ENCODE measurements at places on chromosomes 16 and 17.

- no peak for DNase-seq
Measured at GRCh38 chr17:31738996-31739699, 119.9 kb downstream of the COPRS start.

DNA sequence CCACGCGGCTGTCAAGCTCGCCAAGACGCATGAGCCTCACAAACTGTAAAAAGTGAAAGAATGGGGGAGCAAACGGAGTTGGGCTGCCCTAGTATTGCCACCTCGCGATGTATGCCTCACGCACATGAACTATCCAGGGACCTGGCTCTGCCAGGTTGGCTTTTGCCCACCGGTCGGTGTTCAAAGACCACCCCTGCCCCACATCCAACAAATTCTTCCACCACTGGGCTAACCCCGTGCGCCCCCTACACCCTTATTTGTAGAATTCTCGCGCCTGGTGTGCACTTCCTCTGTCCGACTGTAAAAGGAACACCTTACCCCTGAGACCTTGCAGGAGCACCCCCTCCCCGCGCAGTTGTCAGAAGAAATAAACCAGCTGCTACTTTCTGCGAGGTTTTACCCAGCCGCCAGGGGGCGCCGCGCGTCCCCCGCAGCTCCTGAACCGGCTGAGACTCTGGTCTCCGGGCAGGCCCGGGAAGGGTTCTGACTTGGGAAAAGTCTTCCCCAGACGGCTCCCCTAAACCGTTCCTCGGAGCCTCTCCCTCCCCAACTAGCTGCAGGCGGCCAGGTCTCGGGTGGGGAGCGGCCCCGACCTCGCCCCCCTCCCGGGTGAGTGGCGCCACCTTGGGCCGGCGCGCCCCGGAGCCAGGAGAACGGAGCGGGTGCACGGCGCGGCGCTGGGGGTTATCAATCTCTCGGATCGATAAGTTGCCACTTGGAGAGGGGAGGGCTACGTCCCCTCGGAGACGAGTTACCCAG lies 1.7 kb upstream of the ZNF423 start:
- DNase-seq: no peak

DNA sequence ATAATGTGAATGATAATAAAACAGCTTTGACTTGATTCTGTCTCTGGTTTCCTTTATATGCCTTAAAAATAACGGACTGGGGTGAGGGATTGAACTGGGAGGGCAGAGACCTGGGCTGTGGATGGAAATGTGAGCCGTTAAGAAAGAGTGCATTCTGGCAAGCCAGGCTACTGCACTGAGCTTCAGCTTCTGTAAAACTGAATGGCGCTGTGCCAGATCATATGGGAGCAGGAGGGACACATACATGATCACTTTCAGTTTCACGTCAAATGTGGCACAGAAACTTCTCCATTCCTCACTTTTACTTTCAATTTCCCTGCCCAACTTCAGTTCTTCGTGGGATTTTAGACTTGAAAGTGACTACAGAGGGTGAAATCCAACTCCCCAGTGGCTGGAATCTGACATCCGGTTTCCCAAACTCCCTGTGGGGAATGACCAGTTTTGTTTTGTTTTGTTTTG lies 1.1 kb downstream of the MT2A start:
- DNase-seq: no peak

- no peak for DNase-seq
Measured at GRCh38 chr17:29190592-29191207, 10.5 kb upstream of the MYO18A start.

- no peak for DNase-seq
Measured at GRCh38 chr17:63387656-63388340, 58.3 kb downstream of the CYB561 start.

GRCh38 chr17:65893692-65894279 lies 298.1 kb downstream of the CEP112 start:
- no peak for DNase-seq

- no peak for DNase-seq
Measured at GRCh38 chr16:87582216-87582965, 19.9 kb upstream of the JPH3 start.

- no peak for DNase-seq
Measured at GRCh38 chr16:55443434-55444346, 35.3 kb upstream of the MMP2 start.

DNA sequence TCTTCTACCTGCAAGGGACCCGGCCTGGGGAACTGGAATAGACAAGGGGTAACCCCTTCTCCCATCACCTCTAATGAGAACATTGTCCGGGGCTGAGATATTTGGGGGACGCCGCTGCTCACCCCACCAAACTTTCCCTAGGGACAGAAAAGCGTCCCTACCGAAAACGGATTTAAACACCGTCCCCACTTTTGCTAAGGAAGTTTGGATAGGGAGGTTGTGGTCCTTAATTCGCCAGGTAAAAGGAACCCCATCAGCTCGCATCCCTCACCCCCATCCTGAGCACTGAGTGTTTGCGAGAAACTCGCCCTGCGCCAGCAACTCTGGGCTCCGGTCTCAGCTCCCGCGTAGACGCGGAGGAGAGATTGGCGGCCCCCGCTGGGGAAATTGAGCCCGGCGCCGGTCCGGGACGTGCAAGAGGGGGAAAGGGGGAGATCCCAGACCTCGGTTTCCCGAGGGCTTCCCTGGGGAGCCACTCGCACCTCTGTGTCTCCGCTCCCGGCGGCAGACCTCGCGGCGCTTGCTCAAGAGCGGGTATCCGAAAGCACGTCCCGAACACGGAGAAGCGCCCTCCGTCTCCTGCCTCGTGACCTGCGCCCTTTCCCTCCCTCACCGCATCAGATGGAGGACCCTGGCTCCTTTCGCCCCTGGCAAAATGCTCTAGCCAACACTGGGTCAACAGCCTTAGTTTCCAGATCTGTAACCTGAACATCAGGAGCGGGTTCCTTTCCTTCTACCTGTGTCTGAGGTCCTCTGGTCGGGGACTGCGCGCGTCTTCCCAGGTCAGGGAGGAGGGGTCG lies 3.1 kb upstream of the SOX9 start:
- no peak for DNase-seq

DNA sequence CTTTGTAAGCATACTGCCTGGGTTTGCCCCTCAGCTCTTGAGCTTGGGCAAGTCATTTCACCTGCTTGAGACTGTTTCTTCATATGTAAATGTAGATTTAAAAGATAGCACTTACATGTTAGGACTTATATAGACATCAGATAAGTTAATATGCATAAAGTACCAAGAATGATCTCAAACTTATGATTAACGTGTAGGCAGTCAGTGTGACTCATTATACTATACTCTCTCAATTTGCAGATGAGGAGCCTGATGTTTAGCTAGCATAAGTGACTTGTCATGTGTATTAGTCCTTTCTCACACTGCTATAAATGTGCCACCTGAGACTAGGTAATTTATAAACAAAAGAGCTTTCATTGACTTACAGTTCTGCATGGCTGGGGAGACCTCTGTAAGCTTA lies 690.5 kb downstream of the KCNJ2 start:
- no peak for DNase-seq

DNA sequence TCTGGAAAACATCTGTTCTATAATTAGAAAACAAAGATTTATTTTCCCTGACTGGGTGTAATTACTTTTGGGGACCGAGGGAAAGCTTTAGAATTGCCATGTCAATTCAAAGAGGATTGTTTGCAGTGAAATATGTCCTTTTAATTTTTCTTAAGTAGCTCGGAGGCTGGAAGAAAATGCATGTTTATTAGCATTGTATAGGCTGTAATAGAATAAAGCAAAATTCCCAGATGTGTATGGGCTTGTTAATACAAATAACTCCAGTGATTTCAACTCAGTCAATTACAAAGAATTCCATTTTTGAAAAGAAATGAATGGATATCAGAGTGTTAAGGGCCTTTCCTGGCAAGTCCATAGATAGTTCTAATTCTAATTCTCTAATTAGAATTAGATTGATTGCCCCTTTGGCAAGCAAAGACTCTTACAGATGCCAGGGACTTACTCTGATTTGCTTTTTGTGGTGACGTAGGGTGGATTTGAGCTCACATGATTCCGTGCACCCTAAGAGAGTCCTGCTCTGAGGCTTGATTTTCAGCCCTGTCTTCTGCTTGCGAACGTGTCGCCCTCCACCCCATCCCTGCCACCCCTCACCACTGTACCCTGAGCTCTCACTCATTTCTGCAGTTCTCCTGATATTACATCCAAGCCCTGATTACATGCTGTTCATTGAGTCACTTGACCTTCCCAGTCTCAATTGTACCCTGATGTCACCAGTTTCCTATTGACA lies 70.0 kb upstream of the FAM20A start:
- no peak for DNase-seq

DNA sequence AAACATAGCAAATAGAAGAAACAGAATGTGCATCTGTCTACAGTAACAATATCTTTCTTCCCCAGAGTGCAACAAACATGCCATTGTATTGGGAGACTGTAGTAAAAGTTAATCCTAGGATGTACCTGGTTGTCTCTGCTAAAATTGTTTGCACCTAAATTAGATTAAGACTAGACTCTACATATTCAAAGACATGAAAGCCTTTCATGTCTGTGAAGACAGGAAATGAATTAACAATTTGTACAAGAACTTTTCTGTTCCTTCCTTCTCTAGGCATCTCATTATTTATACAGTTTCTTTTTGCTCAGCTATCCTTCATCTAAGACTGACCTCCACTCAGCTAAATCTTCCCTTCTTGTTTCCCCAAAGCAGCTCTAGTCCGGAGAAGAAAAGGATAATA lies 220.6 kb downstream of the LGALS9B start:
- no peak for DNase-seq

GRCh38 chr16:4915226-4915761 lies 21.7 kb downstream of the PPL start:
- DNase-seq: no peak

- no peak for DNase-seq
Measured at GRCh38 chr16:56237451-56237930, 46.2 kb downstream of the GNAO1 start.

- DNase-seq: no peak
Measured at GRCh38 chr16:70159355-70160348, 13.9 kb upstream of the CLEC18C start.

- DNase-seq: no peak
Measured at GRCh38 chr17:62809656-62810055, 1.5 kb upstream of the MARCHF10 start.

DNA sequence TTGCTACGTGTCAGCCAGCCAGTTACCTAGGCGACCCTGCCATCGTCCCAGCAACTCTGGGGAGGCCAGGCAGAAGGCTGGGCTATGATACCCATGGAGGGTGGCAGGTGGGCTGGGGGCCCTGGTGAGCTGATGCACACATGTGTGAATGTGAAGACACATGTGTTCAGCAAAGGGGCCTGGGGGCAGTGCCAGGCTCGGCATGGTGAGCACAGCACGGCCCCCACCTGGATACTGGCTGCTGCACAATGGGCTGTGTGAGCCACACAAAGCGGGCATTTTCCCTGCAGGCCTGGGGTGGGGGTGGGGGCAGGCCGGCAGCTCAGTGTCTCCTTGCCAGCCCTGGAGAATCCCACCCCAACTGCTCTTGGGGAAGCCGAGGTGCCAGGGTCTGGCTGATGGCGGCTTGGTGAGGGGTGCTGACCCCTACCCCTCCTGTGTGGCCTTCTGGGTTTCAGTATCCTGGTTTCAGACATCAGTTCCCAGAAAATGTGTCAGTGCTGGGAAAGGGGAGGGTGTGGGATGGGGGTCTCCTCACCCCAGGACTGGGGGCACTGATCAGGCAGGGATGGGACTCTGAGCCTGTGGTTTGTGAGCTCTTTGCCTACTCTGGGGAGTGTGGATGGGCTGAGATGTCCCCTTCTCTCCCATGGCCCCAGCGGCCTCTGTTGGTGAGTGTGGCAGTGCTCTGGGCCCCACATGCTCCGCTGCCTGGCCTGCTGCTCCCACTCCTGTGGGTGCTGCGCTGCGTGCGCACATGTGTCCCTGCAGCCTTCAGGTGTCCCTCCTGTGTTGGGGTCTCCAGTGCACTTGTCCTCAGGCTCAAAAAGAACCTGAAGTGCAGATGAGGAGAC lies 5.1 kb downstream of the LLGL1 start:
- no peak for DNase-seq

DNA sequence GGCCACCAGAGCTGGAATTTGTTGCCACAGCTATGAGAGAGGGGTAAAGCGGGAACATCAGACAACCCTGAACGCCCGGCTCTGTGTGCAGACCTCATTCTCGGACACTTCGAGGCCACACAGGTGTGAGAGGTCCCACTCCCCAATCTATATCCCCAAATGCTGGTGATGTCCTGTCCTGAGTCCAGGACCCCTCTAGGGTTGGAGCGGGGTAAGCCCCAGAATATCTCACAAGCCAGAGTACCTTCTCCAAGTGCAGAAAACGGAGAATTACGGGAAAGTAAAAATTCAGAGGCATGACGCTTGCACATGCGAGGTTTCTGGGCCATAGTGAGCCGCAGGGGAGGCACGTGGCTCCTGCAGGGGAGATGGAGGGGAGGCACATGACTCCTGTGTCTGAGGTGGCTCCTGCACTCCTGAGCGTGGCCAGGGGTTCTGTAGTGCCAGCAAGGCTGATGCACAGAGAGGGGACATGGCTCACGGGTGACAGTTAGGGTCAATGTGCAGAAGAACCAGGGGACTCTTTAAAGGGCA lies 248.0 kb downstream of the RBFOX3 start:
- DNase-seq: no peak
